Subcutaneous adipose tissue (tissue), 4 donors: ENCODE measurements at places on chromosomes 5 and 9. TPM values are rescaled to one million over a fixed set of nuclear protein-coding genes. Genes with fewer than 3 reads are reported as not detected.

The IQGAP2 gene
- 58.7 TPM for total RNA-seq

The CTXN3 gene
- not detected for total RNA-seq

The MELK gene
- total RNA-seq, result 0.49 TPM

The SLC6A18 gene
- total RNA-seq, result not detected

The GKAP1 gene
- total RNA-seq, result 15.8 TPM

The LOX gene
- total RNA-seq, result 111 TPM

The VCAN gene
- 308 TPM for total RNA-seq

The ENTPD2 gene
- not detected for total RNA-seq

The IL13 gene
- total RNA-seq, result not detected

The SPATA31D4 gene
- not detected for total RNA-seq

The CCL21 gene
- 1.9 TPM for total RNA-seq

The AGGF1 gene
- total RNA-seq, result 20.9 TPM

The TRPM3 gene
- 1.4 TPM for total RNA-seq

The PRRT1B gene
- not detected for total RNA-seq

The GRXCR2 gene
- total RNA-seq, result not detected

The SKP1 gene
- total RNA-seq, result 132 TPM

The TMEM174 gene
- not detected for total RNA-seq

The CCDC69 gene
- total RNA-seq, result 307 TPM

The OR1J2 gene
- total RNA-seq, result not detected

The BAAT gene
- total RNA-seq, result not detected

The BARHL1 gene
- total RNA-seq, result not detected

The CCL27 gene
- not detected for total RNA-seq

The IL9 gene
- total RNA-seq, result not detected

The CYSRT1 gene
- not detected for total RNA-seq

The ADAMTS12 gene
- 17.2 TPM for total RNA-seq

The LURAP1L gene
- total RNA-seq, result 22.0 TPM

The LCN6 gene
- 18.3 TPM for total RNA-seq

The PCDHA10 gene
- 0.51 TPM for total RNA-seq

The C5orf34 gene
- not detected for total RNA-seq

The MTRR gene
- 58.7 TPM for total RNA-seq

The GARIN3 gene
- not detected for total RNA-seq

The RETREG1 gene
- 71.0 TPM for total RNA-seq

The DIRAS2 gene
- 0.44 TPM for total RNA-seq

The ELOVL7 gene
- 14.1 TPM for total RNA-seq

The VAV2 gene
- total RNA-seq, result 4.4 TPM

The ASPN gene
- 12.6 TPM for total RNA-seq

The UNC5A gene
- 0.19 TPM for total RNA-seq

The PCAT7 gene
- total RNA-seq, result not detected

The STC2 gene
- 4.1 TPM for total RNA-seq

The NIM1K gene
- 0.44 TPM for total RNA-seq

The AQP7 gene
- total RNA-seq, result 498 TPM

The NR4A3 gene
- total RNA-seq, result 8.8 TPM

The PCDHGA6 gene
- total RNA-seq, result 3.4 TPM

The SLC45A2 gene
- not detected for total RNA-seq

The ARL14EPL gene
- not detected for total RNA-seq
